ENCODE measurements at places on chromosomes 7 and 10.

- DNase-seq = no peak
Observed at GRCh38 chr10:94274142-94274787, 88.5 kb downstream of the NOC3L start.

DNA sequence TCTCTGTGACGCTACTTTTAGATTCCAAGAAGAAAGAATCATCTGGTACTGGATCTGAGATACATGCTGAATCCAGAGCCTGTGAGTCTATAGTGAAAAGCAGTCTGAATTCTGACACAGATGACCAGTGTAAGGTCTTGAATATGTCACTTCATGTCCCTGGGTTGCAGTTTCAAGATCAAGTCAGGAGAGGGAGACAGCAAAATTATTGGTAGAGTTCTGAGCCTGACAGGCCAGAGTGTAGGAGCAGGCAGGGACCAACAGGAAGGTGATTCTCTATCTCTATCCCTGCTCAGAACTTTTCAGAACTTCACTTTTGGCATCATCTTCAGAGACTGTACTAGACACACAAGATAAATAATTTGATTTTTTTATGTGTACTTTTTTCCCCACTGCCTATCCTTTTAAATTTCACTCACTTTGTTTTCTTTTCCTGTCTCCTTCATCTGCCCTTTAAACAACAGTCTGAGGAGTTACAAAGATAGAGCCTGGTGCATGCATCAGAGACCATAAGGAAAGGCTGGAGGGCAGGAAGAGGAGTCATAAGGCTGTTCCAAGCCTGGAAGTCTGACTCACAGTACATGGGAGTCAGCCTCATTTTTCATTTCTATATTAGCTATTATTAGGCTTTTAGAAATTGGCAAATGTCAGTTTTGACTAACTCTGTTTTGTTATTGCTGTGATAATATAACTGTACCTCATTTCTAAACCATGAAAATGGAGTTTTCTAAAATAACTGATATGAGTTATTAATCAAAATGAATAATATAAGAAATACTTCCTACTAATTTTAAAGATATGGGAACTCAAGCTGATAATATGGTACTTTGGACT, 120.2 kb upstream of the TMEM229A start:
- peak; percentile 22 for DNase-seq

- DNase-seq = no peak
Observed at GRCh38 chr10:15541376-15541775, 170.3 kb upstream of the FAM171A1 start.

DNA sequence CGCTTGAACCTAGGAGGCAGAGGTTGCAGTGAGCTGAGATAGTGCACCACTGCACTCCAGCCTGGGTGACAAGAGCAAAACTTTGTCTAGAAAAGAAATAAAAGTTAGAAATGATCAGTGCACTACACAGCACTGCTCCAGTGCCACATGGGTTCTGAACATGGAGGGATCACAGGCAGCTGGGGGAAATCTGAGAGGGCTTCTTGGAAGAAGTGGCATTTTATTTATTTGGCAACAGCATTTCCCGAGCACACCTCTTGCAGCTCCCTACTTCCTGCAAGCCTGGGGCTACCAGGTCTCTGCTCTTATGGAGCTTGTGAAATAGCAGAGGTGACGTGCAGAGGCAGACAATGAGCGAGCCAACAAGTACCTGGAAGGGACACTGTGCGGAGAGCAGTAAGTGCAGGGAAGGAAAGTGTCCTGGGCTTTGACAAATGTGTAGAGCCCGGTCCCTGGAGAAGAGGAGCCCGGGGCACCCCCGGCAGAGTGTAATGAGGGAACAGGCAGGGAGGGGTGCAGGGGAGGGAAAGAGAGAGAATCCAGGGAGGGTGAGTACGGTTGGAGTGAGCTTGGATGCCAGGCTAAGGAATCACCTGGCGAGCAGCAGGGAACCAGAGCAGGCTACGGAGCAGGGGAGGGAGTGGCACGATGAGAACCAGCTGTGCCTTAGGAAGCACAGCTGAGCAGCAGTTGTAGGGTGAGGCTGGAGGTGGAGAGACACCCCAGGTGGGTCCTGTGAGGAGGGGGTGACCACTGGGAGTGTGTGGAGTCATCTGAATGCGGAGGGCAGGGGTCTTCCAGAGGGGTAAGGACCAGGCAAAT, 104.6 kb upstream of the CTBP2 start:
- DNase-seq = no peak

DNA sequence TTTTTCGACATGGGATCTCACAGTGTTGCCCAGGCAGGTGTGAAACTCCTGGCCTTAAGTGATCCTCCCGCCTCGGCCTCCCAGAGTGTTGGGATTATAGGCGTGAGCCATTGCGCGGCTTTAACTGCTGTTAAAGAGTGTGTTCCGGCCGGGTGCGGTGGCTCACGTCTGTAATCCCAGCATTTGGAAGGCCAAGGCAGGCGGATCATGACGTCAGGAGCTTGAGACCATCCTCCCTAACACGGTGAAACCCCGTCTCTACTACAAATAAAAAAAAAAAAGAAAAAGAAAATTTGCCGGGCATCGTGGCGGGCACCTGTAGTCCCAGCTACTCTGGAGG, 1.1 kb downstream of the RABGEF1 start:
- peak; percentile 37 for DNase-seq
